ENCODE measurements at places on chromosomes 1 and 21. TPM values are rescaled to one million over a fixed set of nuclear protein-coding genes. Genes with fewer than 3 reads are reported as not detected.
A peak's percentile ranks its signal among the peaks of the same experiment; 100 is the strongest.

- no peak for DNase-seq
Observed at GRCh38 chr1:41671116-41671755, 186.8 kb upstream of the EDN2 start.

DNA sequence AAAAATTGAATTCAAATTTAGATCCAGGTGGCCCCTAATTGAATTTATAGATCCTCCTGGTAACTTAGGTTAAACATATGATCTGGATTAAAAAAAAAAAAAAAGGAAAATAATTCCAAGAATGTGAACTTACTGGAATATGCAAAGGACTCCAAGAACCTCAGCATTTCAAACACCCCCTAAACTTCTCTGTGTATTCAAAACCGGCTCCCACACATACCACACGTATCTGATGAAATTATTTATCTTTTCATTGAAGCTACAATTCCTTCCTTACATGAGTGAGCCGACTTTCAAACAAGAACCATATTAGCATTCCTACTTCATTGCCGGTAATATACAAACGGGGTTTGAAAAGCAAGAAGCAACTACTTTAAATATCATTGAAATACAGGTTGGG lies 61.4 kb upstream of the FMN2 start:
- no peak for DNase-seq

- no peak for DNase-seq
Observed at GRCh38 chr1:23344987-23345472, 946 bp upstream of the HNRNPR start.

GRCh38 chr21:44994047-44994694 lies 54.3 kb downstream of the SLX9 start:
- DNase-seq, result no peak

- no peak for DNase-seq
Observed at GRCh38 chr1:18895317-18895716, 7.0 kb downstream of the ALDH4A1 start.

DNA sequence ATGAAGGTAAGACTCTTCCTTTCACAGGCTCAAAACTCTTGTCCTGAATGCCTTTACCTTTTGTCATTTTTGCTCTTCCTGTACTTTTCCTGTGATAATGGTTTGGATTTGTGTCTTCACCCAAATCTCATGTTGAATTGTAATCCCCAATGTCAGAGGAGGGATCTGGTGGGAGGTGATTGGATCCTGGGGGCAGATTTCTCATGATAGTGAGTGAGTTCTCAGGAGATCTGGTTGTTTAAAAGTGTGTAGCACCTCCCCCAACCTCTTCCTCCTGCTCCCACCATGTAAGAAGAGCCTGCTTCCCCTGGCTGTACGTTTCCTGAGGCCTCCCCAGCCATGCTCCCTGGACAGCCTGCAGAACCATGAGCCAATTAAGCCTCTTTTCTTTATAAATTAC lies 75.5 kb downstream of the DDX20 start:
- DNase-seq, result no peak

DNA sequence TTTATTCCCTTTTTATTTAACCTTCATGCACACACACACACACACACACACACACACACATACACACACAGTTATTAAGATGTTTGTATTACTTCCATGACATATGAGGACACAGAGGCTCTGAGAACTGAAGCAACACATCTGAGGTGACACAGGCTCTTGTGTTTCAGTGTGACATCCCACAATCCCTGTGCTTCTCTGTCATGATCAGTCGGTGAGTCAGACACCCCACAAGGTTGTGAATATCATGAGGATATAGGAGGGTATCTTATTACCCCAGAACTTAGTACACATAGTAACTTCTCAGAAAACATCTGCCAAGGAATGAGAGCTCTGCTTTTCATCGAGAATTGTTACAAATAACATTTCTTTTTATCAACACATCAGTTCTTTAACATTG lies 459.3 kb downstream of the PLPP3 start:
- DNase-seq, result no peak

- DNase-seq, result peak; percentile 77
Observed at GRCh38 chr1:84781946-84782771, 91.9 kb upstream of the SSX2IP start.

DNA sequence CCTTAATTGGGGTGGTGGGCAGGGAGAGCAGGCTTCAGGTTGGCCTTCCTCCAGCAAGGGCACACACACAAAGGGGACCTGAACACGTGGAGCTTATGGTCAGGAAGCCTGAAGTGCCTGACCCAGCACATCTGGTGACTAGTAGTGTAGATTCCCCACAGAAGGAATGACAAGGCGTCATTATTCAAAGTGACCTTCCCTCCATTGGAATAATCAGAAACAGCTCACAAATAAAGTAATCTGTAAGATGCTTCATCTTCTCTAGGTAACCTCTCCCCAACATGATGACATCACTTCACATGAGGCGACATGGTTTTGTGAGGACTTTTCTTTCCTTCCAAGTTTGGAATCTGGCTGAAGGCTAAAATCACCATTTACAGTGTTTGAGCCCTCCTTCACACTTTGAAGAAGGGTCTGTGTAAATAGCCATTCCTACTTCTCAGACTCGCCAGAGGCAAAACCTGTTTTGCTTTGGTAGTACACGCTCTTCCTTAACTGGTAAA lies 32.8 kb upstream of the ERG start:
- DNase-seq, result no peak

DNA sequence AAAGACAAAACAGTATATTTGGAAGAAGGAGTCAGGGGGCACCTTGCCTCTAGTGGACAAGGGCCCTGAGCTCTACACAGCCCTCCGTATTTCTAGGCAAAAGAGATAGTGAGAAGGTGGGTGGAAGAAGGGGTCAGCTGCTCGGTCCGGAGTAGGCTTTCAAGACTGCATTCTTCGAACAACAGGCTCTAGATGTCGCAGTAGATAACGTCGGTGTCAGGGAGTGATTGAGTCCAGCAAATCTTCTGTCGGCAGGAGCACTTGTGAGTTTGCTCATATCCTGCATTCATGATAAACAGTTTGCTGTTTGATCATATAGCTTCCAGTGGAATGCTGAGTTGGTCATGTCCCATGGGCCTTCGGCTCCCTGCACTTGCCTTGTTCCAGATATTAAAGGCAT lies 36.8 kb downstream of the DIPK1A start:
- no peak for DNase-seq

DNA sequence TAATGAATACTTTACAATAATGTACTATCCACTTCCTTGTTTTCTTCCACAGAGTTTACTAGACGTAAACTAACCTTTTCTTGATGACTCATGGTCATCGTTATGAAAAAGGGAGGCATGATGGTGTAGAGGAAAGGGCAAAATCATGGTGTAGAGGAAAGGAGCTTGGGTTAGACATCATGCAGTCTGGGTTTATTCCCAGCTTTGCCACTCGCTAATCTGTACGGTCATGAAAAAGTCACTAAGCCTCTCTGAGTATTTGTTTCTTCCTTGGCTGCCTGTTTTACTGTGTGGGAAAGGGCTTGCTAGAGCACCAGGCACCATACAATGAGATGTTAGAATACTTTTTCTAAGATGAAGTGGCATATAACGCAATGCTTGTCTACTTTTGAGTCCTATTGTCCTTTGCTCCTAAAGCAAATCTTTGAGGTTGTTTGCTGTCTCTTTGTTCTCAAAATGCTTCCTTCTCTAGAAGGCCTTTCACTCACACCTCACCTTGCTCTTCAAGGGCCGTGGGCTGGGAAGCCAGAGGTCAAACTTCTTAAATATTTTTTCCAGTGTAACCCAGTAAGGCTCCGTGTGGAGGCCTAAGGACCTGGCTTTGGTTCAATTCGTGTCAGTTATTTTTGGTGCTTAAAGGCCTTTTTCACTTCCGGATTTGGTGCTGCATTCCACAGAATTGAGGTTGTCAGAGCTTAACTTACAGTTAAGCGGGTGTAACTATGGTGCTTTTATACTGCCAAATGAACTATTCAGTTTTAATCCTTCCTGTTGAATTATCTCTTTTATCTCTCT lies 9.9 kb upstream of the ETV3 start:
- no peak for DNase-seq

- peak; percentile 90 for DNase-seq
Observed at GRCh38 chr1:115771847-115772457, 3.4 kb upstream of the CASQ2 start.

DNA sequence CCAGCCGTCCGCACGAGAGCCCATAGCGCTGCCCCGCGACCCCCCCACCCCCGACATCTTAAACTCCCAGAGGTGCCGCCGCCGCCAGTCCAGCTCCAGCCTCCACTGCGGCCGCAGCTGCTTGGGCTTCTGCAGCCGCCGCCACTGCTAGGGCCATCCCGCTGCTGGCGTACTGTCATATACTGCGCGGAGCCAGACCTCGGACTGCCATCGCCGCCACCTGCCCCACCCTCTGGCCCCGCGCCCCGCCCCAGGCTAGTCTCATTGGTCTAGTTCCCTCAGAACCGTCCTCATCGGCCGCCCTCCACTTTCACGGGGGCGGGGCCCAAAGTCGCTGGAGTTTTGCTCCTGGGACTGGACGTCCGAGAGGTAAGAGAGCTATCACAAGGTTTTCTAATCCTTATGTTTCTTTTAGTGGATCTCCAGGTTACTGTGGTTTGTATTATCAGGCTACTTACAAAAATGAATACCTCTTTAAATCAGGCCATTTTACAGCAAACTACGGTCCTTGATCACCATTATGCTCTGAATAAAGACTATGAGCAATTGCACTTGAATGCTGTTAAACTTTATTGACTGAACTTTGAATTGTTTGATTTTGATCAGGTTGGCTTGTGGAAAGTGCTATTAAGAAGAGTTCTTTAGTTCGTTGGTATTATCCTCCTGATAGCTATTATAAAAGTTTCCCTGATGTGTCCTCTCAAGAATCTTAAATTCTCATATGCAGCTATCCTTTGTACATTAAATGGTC lies 2.8 kb upstream of the CD1D start:
- peak; percentile 89 for DNase-seq

DNA sequence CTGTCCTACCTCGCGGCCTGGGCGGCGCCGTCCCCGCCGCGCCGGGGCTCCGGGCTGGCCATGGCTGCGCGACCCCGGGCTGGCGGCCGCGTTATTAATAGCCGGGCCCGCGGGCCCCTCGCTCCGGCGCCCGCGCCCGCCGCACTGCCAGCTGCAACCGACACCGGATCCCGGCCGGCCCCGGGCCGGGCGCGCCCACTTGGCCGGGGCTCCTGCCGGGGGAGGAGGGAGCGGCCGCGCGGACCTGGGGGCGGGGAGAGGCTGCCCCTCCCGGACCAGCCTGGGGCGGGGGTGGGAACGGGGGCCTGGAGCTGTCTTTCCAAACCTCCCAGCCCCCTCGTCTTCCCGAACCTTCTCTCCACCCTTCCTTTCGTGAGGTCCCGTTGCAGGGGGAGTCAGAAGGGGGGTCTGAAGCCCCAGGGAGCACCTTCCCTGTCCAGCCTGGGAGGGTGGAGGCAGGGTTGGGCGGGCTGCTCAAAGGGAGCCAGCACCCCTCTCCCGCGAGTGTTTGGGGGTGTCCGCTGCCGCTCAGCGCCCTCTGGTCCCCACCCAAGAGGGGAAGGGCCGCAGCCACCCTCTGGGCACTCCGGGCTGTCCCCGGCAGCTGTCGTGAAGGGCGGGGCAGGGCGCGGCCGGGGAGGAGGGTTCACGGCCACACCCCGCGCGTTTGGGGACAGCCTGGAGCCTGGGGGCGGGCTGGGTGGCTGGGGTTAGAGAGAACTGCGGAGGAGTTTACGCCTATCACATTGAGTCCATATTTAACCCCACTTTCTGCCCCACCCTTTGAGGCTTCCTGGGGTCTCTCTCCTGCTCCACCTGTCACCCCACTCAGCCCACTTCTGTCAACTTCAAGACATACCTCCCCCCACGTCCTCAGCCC lies at the start of gene SYNC:
TSS of gene SYNC (minus strand) at position 172 of the 880 bp plus-strand sequence. CDS start at position 62, 110 bp downstream.
- DNase-seq, result peak; percentile 68

GRCh38 chr1:46536527-46536926 lies 14.9 kb downstream of the KNCN start:
- DNase-seq, result no peak

DNA sequence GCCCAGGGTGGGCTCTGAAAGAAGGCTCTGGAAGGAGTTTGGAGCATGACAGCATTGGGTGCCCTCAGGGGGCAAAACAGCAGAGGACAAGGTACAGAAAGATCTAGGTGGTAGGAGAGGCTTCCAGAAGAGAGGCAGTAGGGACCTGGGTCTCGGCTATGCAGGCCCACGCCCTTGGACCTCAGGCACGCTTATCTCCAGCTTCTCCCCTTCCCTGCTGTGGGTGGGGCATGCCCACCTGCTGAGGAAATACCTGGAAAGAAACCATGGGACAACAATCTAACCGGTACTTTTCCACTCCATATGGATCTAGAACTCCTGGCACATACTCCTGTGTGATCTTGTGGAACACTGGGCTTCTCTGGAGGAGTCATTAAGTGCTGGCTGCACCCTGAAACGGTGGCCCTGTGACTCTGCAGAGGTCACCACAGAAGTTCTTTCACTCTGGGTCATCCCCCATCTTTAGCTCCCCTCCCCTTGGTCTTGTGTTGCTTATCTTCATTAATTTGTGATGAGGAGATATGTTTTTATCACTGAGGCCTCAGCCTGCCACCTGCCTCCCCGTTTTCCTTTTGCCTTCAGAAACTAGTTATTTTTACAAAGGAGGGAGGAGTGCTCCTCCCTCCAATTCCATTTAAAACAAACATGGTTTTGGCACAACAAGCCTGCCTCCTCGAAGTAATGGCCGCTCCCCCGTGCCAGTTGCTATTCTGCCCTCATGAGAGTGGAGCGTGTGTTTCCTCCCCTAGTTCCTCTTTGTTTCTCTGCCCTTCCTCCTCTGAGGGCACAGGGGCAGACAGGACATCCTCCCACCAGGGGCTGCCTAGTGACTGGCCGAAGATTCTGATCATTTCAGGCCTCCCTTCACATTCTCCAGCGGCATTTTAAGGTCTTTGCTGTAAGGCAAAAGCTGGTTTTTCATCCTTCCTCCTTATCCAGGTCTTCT lies 78.0 kb upstream of the ATP5PO start:
- DNase-seq, result no peak

GRCh38 chr1:61141288-61142042 lies 59.1 kb downstream of the NFIA start:
- no peak for DNase-seq

- no peak for DNase-seq
Observed at GRCh38 chr1:30936541-30937171, 28.1 kb upstream of the SDC3 start.

GRCh38 chr1:111201275-111202090 lies 1.0 kb upstream of the DENND2D start:
- no peak for DNase-seq

GRCh38 chr1:86567341-86567740 lies 20.5 kb downstream of the CLCA4 start:
- no peak for DNase-seq

- DNase-seq, result peak; percentile 77
Observed at GRCh38 chr1:62407398-62408009, 29.3 kb upstream of the USP1 start.

GRCh38 chr1:172394141-172394751 lies 26.2 kb upstream of the C1orf105 start:
- DNase-seq, result peak; percentile 54

- DNase-seq, result no peak
Observed at GRCh38 chr1:26961826-26962225, 1.6 kb upstream of the KDF1 start.

GRCh38 chr1:166083887-166084286 lies 82.9 kb downstream of the FAM78B start:
- DNase-seq, result no peak

TMCC2 gene
- polyA plus RNA-seq, result 1.7 TPM

THEM5 gene
- 0.21 TPM for polyA plus RNA-seq

LCE1B gene
- not detected for polyA plus RNA-seq

RIPK4 gene
- polyA plus RNA-seq, result 28.1 TPM

CHI3L2 gene
- 0.24 TPM for polyA plus RNA-seq

AVPR1B gene
- not detected for polyA plus RNA-seq

SPRR1A gene
- polyA plus RNA-seq, result not detected

TRIM67 gene
- polyA plus RNA-seq, result not detected

CDK18 gene
- 20.0 TPM for polyA plus RNA-seq

OR10Z1 gene
- not detected for polyA plus RNA-seq

SH3D21 gene
- polyA plus RNA-seq, result 2.6 TPM

MYOG gene
- polyA plus RNA-seq, result not detected

All from hepatocyte (in vitro differentiated cells).